Activated CD4-positive, alpha-beta T cell treated with anti-CD3 and anti-CD28 coated beads, Interleukin-2, amount 50 U/mL, for 4 hours (primary cell): ENCODE measurements at places on chromosomes 16 and 17.

GRCh38 chr16:49899991-49900695, 44.2 kb upstream of the ZNF423 start:
- no peak for DNase-seq

- no peak for DNase-seq
Observed at GRCh38 chr16:51287121-51287755, 136.2 kb upstream of the SALL1 start.

DNA sequence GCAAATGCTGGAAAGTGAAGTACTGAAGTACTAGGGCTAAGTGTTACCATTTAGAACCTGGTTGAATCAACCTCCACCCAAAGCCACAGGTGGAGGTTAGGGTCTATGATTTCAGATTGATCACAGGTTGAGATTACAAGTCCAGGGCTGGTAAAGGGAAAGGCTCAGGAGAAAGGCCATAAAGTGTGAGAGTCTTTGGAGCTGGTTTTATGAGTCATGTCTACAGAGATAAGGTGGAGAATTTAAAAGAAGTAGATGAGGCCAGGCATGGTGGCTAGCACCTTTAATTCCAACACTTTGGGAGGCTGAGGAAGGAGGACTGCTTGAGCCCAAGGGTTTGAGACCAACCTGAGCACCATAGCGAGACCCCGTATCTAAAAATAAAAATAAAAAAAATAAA, 221.7 kb upstream of the CDH11 start:
- DNase-seq: no peak

GRCh38 chr16:56451753-56452689, 667 bp downstream of the OGFOD1 start:
- DNase-seq: no peak

GRCh38 chr16:30767767-30768465, 5.8 kb downstream of the RNF40 start:
- no peak for DNase-seq

- no peak for DNase-seq
Observed at GRCh38 chr17:69608808-69609472, 194.4 kb downstream of the MAP2K6 start.

DNA sequence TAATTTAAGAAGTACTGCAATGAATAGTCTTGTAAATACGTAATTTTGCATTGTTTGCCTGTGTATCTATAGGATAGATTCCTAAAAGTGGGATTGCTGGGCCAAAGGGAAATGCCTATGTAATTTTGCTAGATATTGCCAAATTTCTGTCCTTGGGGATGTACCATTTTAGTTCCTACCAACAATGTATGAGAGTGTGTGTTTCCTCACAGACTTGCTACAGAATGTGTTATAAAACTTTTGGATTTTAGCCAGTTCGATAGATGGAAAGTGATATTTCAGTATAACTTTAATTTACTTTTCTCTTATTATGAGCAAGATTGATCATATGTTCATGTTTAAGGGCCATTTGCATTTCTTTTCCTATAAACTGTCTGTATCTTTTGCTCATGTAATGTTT, 8.3 kb downstream of the TANGO6 start:
- no peak for DNase-seq

DNA sequence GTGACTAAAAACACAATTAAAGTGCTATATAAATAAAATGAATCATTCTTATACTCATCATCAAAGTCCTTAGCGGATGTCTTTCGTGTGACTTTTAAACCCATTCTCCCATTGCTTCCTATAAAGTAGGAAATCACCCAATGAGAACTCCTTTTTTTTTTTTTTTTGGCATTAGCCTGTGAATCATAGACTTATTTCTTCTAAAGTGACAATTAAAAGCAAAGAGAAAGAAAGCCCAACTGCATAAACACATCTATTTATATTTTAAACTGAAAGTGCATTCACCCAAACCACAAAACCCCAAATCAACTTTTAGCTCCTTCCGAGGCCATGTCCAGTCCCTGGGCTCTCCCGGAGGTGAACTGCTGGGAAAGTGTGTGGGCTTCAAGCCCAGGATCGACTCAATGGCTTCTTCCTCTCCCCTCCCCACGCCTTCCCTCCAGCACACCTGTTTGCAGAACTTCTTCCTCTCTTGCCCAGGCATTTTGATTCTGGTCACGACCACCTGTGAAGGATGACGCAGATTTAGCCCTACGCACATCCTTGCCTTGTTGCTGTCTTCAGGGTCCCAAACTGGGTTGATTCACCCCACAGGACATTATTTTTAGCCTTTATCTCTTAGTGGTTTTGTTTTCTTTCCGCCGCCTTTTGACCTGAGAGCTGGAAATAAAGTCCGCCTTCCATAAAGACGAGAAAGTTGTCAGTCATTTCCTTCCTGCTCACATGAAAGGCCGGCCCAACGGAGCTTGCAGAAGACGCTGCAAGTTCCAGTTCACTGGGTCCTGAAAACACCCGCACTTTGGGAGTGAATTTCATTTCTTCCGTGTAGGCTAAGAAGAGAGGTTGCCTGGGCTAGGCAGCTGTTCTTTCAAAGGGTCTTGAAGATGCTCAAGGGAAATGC, 166.8 kb downstream of the MAP2K6 start:
- DNase-seq: no peak

DNA sequence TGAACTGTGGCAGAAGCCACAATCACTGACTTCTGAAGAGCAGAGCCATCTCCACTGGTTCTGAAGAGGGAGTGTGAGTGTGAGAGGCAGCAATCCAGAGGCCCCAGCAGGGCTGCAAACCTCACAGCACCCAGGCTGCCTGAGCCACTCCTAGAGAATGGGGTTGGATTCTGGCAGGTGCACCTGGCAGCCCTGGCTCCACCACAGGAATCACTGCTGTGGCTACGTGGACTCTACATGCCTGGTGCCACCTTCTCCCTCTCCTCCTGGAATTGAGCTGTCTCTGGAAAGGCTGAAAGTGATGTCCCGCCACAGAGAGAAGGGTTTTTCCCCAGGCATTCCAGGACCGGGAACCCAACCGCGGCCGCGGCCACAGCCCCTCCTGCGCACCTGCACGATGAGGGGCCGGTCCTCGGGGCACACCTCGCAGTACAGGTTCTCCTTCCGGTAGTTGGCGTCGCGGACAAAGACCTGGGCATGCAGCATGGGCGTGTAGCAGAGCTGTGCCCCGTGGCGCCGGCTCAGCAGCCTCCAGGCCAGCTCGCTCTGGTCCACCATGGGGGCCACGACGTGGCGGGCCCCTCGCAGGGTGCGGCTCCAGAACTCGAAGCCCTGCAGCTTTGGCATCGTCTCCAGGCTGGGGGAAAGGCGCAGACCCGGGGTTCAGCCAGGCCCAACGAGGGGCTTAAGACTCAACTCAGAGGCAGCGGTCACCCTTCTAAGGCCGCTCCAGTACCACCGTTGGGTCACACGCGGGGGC, 991 bp downstream of the DUS1L start:
- DNase-seq: no peak

DNA sequence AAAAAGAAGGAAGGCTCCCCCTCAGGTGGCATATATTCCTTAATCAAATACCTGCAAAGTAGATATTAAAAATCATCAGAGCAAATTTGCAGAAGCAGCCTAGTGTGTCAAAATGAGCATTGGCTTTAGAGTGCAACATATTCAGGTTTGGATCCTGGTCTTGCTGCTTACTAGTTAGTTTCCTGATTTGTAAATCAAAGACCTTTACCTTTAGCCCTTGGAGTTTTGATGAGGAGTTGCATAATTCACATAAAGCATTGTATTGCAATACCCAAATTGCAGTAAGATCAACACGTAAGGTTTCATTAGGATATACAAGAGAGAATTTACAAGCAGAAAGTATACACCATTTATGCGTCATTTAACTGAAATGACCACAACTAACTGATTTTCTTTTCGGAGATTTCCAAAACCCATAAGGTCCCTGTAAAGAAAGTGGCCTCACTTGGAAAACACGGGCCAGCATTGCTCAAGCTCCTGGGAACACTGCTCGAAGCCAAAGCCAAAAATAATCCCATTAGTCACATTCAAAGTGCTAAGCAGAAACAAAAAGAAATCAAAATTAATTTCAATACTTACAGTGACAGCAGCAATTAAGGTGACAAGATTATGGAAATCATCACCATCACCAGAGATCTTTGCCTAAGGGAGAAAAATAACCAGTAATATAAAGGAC, 415.9 kb upstream of the ERCC4 start:
- no peak for DNase-seq

DNA sequence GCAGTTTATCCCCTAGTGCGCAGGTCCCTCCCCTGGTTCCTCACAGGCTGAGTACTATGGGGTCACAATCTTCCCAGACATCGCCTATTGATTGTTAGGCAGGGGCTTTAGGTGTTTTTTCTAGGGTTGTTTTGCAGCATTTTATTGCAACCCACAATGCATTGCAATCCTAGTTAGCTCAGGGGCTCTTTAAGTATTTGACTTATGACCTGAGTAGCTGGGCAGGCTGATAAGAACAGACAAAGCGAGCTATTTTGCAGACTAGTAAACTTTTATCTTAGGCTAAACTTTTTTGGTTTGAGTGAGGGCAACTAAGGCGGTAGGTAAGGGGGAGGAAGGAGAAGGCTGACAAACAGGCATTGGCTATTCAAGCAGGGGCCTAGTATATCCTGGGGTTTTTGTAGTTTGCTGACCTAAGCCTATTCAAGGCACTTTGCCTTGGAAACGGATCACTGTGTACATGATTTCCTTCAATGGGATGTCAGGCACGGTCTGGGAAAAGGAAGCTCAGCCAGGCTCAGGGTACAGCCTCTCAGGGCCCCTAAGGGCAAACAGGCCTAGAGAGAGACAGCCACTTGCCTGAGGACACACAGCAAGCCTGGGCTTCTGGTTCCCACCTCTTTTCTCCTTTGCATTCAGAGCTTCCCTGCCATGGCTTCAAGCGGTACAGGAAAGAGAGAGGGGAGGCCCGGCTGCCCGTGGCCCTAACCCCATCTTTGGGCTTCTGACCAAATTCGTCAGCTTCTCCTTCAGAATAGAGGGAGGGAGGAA, 6.4 kb downstream of the DRC7 start:
- no peak for DNase-seq

- no peak for DNase-seq
Observed at GRCh38 chr16:85819771-85820170, 20.3 kb downstream of the COX4I1 start.

GRCh38 chr17:42682722-42683403, 532 bp downstream of the CNTNAP1 start:
- DNase-seq: no peak

DNA sequence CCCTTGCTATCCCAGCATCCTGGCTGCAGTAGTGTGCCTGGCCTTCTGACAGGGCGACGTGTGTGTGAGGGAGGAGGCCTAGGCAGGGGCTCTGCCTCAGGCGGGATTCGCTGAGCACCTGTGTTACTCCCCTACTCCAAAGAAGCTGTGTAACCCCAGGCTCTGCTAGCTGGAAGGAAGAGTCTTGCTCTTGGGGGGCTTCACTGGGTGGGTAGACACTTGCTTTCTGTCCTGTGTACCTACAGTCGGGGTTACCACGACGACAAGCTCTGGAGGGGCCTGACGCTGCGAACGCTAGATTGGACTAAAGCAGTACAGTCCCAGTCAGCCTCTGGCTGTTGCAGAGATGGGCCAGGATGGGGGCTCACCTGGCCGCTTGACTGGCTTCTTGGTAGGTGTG, 9.5 kb downstream of the EXOC7 start:
- no peak for DNase-seq

DNA sequence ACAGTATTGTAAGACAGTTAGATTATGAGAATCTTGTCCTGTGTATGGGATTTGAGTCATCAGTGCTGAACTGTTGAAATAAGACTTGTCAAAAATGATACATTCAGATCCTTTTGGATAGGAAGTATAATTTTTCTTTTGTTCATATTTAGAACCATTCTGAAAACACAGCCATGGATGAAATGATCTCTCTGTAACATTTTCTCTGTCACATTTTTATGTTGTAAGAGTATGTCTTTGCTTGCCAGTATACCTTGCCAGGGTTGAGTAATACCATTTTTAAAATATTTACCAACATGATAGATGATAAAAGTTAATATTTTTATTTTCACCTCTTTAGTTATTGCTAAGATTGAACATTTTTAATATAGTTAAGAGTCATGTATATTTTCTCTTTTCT, 45.0 kb downstream of the NSRP1 start:
- DNase-seq: no peak

GRCh38 chr16:80569440-80570105, 28.8 kb downstream of the DYNLRB2 start:
- DNase-seq: peak; percentile 69

- no peak for DNase-seq
Observed at GRCh38 chr17:16293931-16294330, 59.3 kb downstream of the CENPV start.

- no peak for DNase-seq
Observed at GRCh38 chr16:51949282-51949681, 597.7 kb downstream of the TOX3 start.

DNA sequence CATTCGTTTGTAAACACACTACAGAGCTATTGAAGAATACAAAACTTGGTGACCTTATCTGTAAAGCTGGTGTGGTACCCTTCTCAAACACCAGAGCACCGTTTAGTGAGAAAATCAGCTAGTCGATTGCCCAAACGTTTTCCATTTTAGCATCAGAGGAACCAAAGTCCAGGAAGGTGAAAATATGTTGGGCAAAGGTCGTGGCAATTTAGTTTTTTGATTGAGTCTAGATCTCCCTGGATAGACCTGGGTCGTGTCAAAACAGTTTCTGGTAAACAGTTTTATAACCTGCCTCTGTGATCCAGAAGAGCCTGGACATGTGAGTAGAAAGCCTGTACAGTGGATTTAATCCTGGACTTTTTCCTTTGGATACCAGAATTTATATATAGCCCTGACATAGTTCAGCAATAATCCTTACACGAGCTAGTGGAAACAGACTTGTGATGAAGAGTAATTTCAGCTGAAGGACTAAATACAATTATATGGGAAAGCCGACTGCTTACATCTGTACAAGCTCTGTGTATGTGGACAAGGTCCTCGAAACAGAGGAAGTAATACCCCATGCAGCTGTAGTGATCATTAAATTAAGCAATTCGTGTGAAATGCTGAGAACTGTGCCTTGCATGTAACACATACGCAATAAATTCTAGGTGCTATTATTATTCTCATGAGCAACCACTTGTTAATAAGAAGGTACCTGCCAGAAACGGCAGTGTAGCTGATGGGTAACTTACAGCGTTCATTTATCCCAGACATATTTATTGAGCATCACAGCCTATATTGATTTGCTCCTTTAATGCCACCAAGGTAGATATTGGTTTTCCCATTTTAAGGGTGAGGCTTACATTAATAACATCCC, 72.5 kb downstream of the MAP2K6 start:
- DNase-seq: no peak

DNA sequence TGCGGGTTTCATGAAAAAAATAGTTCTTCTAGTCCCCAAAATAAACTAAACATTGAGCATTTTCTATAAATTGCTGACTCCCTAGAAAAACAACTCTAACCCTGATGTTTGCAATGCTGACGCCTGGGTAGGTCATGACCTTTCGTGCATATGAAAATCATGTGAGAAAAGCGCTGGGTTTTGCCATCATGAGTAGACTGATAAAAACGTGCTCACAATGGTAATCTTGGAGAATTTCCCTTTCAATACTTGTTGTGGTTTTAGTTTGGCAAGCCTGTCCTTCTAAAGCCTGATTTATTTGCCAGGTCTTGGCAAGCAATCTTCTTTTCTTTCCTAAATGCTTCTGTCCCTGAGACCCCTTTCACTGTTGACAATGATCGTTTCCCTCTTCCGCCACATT, 4.0 kb upstream of the CLEC10A start:
- no peak for DNase-seq
